ENCODE measurements at places on chromosomes 16 and 17.

GRCh38 chr17:16250635-16251034 lies 33.6 kb downstream of the PIGL start:
- no peak for DNase-seq

DNA sequence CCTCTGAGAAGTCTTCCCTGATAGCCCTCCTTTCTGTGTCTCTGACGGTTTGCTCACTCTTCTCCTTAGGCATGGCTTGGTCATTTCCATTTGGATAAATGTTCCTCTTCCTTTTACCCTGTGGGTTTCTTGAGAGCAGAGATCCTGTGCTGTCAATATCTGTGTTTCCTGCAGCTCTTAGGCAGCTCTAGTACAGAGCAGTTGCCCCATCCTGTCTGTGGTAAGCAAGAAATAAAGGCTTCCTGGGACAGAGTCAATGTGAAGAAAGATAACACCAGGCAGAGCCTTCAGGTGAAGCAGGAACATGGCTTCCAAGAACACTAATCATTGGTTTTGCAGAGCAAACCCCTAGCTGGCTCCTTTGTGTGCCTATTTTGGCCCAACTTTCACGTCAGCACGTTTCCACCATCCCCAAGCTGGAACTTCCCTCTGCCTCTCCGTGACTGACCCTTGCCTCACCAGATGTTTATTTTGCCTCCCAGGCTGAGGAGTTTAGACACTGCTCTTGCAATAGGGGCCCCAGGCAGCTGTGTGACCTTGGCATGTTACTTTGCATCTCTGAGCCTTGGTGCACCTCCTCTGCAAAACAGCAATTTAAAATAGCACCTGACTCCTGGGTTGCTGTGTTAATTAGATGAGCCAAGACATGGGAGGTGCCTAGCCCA lies 49.6 kb upstream of the SIAH1 start:
- no peak for DNase-seq

DNA sequence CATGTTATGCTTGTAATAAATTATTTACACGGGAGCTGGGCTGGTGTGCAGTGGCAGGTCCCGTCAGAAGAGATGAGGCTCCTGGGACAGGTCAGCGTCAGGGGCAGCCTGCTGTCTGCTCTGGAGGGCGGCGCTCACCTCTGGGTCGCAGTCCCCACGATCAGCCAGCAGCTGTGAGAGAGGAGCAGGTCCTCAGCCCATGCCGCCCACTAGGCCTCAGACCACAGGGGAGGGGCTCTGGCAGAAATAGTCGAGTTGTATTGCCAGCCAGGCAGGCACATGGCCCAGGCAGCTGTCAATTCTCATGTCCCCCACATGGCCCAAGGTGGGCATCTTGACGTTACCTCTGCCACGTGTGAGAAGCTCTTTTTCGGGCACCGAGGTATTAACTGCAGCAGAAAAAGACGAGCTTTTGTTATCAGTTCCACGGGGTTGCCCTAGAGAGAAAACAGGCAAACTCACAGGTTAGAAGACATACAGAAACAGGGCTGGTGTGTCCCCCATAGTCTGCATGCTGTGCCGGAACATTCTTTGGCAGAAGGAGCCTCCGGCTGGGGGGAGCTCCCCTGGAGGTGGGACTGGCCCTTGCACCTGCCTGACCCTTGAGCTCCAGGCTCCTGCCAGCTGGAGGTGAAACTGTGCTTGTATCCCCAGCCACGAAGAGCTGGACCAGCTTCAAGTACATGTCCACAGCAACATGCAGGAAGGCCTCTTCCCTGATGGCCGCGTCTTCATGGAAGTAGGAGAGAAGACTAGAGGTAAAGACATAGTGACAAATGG lies 17.4 kb downstream of the ZNF276 start:
- DNase-seq = no peak

DNA sequence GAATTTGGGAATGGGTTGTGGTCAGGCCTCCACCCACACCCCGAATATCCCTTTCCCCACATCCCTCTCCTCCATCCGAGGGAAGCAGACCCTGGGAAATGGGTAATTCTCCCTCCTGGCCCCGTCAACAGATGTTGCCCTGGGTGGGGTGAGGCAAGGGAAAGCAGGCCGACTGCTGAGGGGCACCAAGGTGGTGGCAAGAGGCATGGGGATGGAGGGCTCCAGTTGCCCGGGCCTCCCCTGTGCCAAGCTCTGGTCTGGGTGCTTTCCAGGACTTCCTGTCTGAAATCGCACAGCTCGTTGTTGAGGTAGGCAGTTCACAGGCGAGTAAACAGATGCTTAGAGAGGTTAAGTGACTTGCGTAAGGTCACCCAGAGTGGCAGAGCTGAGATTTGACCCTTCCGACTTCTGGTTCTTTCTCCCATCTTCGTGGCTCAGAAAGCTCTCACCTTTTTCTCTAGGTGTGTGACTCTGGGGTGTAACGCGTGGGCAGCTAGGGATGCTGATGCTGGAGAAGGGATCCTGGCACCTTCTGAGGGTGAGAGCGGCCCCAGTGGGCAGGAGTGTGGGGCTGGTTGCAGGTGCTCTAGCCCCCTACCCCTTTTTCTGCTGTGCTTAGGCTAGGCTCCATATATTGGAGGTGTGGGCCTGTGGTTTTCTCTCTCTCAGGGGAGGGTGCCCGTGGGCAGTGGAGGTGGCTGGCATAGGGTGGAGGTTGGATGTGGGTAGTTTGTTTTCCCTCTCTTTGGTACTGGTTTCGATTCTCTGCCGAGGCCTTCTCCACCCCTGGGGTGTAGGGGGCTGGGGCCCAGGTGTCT lies 17.2 kb downstream of the RARA start:
- DNase-seq = peak; percentile 41

DNA sequence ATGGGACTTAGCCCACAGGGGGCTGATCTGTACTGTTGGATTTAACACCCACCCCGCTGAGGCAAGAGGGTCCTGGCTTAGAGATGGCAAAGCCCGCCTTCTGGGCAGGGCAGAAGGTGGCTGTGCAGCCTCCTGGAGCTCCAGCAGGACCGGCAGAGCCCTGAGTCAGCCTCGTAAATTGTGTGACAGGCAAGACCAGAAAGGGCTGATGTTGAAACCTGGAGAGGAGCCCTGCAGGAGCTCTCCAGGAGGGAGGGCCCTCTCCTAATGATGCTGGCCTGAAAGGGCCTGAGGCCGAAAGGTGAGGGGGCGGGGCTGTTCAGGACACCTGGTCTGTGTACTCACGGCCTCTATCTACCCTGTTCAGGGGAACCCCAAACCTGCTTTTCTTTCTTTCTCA lies 22.5 kb upstream of the MYO15B start:
- DNase-seq = no peak

GRCh38 chr16:30965436-30965835 lies 7.9 kb downstream of the SETD1A start:
- DNase-seq = no peak

GRCh38 chr16:11735787-11736186 lies 6.9 kb downstream of the TXNDC11 start:
- no peak for DNase-seq

GRCh38 chr17:80263253-80264204 lies 2.9 kb downstream of the RNF213 start:
- DNase-seq = peak; percentile 77

DNA sequence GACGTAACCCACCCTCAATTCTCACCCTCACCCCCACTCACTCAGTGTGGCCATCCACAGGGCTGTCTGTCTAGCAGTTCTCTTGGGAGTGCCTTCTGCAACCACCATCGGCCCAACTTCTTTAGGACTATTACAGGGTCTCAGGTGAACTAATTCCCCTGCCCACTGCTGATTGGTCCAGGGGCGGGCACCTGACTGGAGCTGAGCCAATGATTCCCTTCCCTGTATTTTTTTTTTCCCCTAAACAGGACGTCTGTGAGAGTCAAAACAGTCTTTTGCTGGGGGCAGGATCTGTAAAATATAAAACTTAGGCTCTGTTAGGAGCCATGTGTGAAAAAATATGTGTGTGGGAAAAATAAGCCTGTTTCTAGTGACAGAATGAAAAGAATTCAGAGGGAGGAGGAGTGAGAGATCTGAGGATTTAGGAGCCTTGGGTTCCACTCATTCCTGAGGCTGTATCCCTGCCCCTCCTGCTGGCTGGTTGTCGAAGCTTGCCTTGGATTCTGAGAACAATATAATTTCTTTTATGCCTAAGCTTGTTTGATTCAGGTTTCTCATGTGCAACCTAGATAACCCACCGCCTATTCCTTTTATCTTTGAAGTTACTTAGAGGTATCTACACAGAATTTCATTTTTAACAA lies 115.0 kb downstream of the SPACA3 start:
- no peak for DNase-seq

DNA sequence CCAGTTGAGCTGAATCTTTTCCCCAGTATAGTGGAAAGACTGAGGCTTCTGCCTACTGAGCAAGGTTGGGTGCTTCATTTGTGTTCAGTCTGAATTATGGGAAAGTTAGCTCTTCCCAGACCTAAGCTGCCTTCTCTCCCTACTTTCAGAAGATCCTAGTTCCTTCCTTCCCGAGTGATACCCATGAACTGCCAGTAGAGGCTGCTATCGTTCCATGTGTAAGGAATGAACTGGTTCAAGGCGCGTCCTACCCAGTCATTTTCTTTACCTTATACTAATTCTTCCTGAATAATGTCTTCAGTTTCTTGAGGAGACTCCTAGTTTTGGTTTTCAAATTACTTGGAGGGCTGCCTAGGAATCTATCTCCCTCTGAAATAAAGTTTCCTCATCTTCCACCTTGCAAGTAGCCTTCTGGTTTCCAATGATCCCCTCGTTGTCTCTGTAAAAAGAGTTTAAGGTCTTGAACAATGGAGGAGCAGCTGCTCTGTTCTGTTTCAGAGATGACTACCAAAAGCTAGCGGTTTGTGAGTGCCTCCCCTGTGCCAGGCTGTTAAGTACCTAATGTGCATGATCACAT lies 934 bp upstream of the AOC2 start:
- DNase-seq = no peak

DNA sequence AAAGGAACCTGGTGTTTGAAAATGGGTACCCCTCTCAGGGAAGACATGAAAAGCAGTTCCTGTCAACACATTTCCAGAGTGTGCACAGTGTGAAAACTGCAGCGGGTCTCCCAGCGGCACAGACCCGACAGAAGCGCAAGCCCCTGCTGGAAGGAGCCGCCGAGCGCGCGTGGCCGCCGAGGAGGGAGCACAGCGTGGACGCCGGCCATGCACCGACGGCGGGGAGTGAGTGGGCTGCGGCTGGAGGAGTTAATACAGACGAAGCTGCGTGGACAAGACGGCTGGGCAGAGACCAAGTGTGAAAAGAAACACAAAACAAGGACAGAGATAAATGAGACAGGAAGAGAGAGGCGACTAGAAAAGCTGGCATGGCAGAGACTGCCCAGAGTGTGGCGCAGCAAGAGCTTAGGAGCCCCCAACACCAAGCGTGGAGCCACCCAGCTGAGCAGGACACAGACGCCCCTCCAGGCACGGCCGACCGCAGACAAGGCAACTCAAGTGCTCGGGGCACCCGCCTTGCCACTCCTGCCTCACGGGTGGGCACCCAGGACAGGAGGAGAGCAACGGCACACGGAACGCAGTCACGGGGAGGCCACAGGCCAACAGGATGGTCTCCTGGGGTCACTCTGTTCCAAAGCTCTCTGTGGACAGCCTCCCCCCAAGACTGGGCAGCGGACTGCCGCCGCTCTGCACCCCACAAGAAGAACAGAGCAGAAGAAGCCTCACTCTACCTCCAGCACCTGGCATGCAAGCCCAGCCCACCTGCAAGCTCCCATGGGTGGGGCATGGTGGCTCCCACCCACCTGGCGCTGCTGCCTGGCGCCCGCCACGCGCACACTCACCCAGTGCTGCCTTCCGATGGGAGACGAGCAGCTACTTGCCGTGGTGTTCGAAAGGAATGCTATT lies 16.5 kb downstream of the SLC16A3 start:
- DNase-seq = no peak

DNA sequence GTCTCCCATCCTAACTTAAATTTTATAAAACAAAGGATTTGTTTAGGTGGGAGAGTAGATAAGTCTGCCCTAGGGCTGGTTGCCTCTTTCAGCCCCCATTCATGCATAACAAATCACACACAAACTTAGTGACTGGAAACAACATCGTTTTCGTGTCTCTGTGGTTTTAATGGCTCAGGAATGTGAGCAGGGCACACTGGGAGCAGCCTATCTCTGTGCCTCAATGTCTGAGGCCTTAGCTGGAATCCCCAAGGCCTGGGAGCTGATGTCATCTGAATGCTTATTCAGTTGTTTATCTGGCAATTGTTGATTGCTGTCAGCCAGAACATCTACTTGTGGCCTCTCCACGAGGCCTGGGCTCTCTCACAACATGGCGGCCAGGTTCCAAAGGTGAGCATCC lies 101.9 kb upstream of the HSBP1 start:
- DNase-seq = no peak

GRCh38 chr17:17570798-17571716 lies 20.5 kb downstream of the PEMT start:
- no peak for DNase-seq

- peak; percentile 72 for DNase-seq
Observed at GRCh38 chr17:82449131-82449882, 1.2 kb downstream of the CYBC1 start.

- no peak for DNase-seq
Observed at GRCh38 chr17:27497696-27498095, 41.4 kb downstream of the KSR1 start.

GRCh38 chr17:79555543-79555942 lies 55.3 kb downstream of the RBFOX3 start:
- no peak for DNase-seq

GRCh38 chr17:54339731-54340130 lies 517.0 kb downstream of the KIF2B start:
- no peak for DNase-seq

GRCh38 chr17:412211-413015 lies 59.8 kb upstream of the RPH3AL start:
- DNase-seq = peak; percentile 59

DNA sequence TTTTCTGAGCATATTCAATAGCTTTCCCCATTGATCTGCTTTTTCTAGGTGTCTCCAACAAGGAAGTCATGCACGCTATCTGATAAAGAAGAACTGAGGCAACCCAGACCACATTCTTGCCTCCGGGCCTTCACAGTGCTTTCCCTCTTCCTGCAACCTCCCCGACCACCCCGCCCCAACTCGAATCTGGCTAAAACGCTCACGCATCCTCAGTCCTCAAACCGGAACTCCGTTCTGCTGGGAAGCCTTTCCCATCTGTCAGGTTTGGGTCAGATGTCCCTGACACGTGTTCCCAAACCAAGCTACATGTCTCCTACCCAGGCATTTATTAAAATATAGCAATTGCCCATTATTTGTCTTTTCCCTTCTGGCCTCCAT lies 112.7 kb downstream of the VPS53 start:
- DNase-seq = no peak

GRCh38 chr16:64654178-64654577 lies 467.7 kb downstream of the CDH11 start:
- no peak for DNase-seq

GRCh38 chr16:89678258-89678657 lies 8.2 kb upstream of the CDK10 start:
- DNase-seq = no peak

GRCh38 chr16:80875616-80876015 lies 71.2 kb upstream of the CDYL2 start:
- DNase-seq = no peak

- no peak for DNase-seq
Observed at GRCh38 chr16:67256701-67257230, 8.0 kb downstream of the SLC9A5 start.

DNA sequence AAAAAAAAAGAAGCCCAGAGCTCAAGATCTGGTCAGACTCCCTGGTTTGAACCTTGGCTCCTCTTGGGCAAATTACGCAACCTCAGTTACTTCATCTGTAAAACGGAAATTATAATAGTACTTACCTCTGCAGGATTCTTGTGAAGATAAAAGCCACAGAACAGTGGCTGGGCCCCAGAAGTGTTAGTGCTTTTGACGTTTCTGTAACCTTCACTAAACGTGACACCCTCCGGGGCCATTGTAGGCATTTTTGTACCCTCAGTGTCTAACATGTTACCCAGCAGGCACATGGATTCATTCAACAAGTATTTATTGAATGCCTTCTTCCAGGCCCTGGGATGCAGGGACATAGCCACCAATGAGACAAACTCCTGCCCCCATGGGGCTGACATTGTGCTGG lies 58.0 kb downstream of the PITPNC1 start:
- peak; percentile 47 for DNase-seq

Data from stimulated activated CD8-positive, alpha-beta memory T cell treated with anti-CD3 and anti-CD28 coated beads, Interleukin-7, amount 100 ng/mL, for 4 hours (primary cell).